ENCODE measurements at places on chromosomes 2 and 18.

- DNase-seq = peak; percentile 23
Measured at GRCh38 chr18:74597034-74597661, 522 bp upstream of the ZNF407 start.

DNA sequence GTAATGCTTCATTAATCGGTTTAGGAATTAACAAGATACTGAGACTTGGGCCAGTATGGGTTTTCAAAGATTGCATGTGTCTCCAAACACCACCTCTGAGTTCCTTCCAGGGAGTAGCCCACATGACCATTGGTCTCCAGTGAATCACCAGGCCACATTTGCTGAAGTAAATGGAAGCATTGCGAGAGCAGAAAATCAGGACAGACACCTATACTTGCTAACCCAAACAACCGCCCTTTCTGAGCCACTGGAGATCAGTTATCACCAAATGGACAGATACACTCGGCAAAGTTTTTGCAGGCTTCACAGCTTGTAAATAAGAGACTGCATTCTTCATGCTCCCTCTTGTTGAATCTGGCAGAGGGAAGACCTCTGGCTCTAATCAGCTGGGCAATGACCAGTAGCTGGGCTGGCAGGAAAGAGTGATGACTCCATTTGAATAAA lies 40.9 kb downstream of the GATA6 start:
- no peak for DNase-seq

GRCh38 chr18:37328946-37329719 lies 236.5 kb downstream of the CELF4 start:
- DNase-seq = no peak

GRCh38 chr2:98585386-98585785 lies 22.9 kb downstream of the COA5 start:
- no peak for DNase-seq

DNA sequence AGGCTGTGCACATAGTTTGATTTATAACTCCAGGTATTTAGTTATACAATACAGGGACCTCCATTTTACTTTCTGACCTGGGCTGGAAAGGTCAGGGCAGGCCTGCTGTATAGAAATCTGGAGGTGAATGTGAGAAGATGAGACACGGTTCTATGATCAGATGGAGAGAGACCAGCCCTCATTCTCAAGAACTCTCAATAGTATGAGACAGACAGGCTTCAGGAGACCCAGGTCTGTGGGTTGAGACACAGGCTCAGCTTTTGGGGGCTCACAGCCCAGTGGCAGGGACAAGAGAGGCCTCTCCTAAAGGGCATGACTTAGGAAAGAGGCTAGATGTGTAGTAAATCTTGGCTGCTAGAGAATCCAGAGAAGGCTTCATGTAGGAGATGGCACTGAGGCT lies 719 bp upstream of the ATP6V1B1 start:
- no peak for DNase-seq

GRCh38 chr2:237161189-237161588 lies 75.5 kb downstream of the COPS8 start:
- DNase-seq = no peak

- DNase-seq = peak; percentile 9
Measured at GRCh38 chr2:186544255-186544675, 45.6 kb upstream of the ITGAV start.

DNA sequence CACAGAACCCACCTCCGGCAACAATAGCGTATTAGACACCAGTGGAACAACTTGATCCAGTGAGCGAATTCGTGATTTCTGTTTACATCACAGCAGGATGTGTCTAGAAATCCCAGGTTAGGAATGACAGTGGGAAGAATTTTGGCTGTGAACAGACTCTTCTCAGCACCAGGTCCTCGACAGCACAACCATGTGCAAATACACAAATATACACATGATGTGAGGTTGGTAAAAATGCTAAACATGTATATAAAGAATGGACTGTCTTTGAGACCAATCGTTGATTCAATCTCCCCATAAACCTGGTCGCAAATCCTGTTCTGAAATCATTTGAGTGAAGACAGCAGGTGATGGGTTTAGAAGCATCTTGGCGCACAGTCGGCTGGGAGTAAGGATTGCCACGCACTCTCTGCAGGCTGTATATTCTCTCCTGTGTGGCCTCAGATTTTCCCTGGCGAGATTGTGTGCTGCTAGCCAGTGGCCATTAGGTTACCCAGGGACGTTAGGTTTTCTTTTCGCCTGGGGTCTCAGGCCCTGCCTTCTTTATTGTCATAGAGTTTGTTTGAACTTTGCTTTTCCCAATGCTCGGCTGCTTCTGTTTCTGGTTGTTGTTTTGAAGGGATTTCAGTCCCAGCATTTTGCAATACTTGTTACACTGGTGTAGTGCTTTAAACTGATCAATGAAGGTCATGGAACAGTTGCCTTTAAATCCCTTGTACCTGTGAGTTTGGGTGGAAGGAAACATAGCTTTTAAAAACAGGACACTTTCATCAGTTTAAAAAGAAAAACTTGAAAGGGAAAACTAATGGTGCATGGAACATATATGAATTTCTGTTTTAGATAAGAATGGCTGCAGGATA lies 147.3 kb downstream of the ALPK2 start:
- no peak for DNase-seq

GRCh38 chr2:240615820-240616547 lies 9.3 kb upstream of the GPR35 start:
- DNase-seq = no peak

- DNase-seq = no peak
Measured at GRCh38 chr2:205713086-205713485, 30.8 kb downstream of the NRP2 start.

All from HuH-7.5 (cell line).